Stimulated activated CD4-positive, alpha-beta T cell treated with anti-CD3 and anti-CD28 coated beads, Interleukin-15, amount 100 ng/mL, for 24 hours (primary cell): ENCODE measurements at places on chromosomes 12 and 14.
A peak's percentile ranks its signal among the peaks of the same experiment; 100 is the strongest.

GRCh38 chr14:49687942-49688700 lies at the start of gene POLE2:
TSS of gene POLE2 (minus strand) at chr14:49688214. CDS start at chr14:49688203, 11 bp downstream.
- DNase-seq: peak; percentile 90

- no peak for DNase-seq
These were observed 10.3 kb downstream of the CCDC175 start for GRCh38 chr14:59566296-59566695.

DNA sequence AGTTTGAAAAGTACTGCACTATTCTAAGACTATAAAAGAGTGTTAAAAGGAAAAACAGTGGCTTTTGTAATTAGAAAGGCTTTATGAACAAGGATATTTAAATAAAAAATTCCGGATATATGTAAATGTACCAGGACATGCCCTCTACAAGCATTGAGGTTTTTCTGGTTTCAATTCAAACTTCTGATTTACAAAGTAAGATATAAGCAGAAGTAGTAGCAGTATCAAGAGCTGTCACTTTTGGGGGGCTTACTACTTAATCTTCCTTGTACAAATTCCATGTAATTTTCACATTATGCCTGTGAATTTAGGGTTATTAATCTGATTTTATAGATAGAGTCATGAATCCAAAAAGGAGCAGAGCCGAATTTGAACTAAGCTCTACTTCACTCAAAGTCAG lies 170.3 kb upstream of the ATP2B1 start:
- DNase-seq: no peak

- no peak for DNase-seq
These were observed 93.5 kb downstream of the PUS7L start for GRCh38 chr12:43665091-43665490.

- no peak for DNase-seq
These were observed 18.9 kb upstream of the DIABLO start for GRCh38 chr12:122244565-122245371.

GRCh38 chr12:31732926-31733548 lies 4.2 kb upstream of the AMN1 start:
- DNase-seq: peak; percentile 45

DNA sequence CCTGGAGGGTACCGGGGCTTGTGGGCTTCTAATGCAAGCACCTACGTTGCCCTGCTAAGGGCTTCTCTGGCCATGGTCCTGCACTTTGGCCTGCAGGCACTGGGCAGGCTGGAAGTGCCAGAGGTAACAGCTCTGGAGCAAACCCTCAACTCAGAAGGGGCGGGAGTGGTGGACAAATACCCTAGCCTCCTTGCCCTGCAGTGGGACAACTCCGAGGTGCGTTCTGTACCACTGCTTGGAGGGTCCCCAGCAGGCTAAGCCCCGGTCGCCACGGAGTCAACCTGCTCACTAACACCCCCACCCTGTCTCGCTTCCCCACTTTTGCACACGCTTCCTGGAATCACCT lies 20.4 kb upstream of the BEGAIN start:
- DNase-seq: no peak

DNA sequence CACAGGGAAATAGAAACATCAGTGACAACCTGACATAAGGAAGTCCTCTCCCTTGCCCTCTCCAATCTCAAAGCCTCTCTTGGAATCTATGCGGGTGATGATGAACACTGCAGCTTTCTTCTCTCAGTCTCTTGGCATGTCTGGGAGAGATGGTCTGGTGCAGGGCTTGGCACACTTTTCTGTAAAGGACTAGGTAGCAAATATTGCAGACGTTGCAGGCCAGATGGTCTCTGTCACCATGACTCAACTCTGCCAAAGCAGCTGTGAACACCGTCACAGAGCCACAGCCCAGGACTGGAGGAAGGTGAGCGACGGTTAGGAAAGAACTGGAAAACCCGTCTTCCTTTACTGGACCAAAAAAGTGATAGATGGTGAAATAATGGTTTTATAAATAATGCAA lies 591.0 kb upstream of the TMEM132C start:
- DNase-seq: no peak

DNA sequence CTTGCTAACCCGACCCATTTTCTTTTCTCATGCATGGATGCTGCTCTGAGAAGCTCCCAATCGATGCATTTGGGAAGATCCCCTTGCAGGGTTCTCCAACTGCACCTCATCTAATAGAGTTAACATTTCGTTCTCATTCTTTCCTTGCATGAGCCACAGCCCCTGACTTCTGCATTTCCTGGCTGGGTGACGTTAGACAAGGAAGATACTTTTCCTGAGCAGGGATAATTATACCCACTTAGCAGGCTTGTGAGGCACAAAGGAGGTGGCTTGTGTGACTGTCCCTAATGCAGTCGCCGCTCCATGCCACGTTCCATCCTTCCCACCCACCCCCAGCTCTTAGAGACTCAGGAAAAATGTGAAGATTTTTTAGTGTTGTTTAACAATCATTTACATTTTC lies 195.1 kb downstream of the CHST11 start:
- no peak for DNase-seq
